ENCODE measurements at places on chromosomes 2 and 18.

DNA sequence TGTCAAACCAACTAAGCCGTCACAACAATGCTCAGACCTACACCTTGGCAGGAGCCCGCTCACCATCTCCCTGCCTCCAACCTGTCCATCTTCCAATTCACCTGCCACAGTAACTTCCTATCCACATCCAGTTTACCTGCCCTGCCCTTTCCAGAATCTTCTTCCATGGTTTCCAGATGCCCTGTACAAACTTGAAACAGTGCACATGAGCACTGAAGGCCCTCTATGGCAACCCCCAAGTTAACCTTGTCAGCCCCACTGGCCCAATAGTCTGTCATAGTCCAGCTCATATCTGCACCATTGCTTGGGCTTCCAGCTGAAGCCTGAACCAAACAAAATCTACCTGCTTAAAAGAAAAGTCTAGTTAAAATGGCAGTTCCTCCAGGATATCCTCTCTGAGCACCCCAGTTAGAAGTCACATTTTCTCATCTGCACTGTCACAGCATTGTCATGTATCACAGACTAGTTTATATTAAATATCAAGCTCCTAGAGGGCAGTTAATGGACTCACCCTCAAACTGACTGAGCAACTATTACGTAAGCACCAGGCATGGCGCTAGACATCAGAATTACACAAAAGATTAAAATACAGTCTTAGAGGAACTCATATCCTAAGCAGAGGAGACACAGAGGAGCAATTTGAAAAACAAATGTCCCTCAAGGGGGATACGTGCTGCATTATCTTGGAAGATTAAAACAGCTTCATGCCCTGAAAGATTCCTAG is 11.6 kb downstream of the NFE2L2 start:
- peak; percentile 32 for DNase-seq

DNA sequence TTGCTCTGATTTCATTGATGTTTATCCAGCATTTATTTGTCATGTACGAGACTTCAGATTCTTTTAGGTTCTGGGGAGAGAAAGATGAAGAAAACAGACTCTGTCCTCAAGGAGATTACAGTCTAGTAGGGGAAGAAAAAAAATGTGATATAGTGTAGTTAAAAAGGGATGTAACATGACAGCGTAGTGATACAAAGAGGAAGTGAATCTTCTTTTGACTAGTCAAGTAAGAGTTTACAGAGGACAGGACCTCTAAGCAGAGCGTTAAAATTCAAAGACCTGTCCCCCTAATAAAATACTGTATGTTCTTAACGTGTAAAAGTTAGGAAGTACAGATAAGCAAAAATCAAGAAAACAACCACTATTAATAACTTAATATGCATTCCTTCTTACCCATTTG is 47.7 kb downstream of the NCOA1 start:
- DNase-seq, result no peak

DNA sequence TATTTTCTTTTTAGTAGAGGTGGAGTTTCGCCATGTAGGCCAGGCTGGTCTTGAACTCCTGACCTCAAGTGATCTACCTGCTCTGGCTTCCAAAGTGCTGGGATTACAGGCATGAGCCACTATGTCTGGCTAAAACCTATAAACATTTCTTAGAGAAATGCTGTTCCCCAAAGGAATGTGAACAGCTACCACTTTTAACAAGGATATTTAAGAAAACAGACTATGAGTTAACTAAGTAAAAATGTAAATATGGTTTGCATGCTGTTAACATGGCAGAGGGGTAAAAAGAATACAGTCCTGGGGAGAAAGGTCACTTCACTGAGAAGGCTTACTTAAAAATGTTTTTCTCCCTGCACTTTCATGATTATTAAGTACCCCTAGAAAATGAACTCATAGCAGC is 57.1 kb downstream of the SLC16A14 start:
- peak; percentile 57 for DNase-seq

DNA sequence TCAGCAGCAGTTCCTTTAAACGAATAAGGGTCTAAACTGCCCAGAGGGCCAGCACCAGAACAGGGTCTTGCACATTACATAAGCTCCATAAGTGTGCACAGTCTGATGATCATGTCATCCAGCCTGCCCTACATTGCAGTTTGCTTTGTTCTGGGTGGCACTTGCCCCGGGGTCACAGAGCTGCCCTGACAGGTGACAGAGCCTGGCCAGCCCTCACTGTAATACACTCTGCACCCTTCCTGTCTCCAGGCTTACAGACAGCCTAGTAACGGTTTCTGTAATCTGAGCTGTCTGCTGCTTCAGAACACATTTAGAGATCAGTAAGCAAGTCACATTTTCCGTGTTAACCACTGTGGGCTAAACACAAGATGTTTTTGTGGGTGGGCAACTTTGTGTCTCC is 213.3 kb downstream of the FAM210A start:
- DNase-seq, result peak; percentile 25

DNA sequence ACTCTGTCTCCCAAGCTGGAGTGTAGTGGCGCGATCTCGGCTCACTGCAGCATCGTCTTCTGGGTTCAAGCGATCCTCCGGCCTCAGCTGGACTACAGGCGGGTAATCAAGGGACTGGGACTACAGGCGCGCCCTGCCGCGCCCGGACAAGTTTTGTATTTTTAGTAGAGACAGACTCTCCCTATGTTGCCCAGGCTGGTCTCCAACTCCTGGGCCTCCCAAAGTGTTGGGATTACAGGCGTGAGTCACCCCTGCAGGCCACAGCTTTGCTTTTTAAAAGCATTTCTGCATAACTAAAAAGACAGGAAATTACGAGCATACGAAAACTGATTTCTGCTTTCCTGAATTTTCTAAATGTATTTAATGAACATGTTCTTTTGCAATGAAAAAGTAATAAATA is 916 bp upstream of the OSBPL1A start:
- DNase-seq, result peak; percentile 51

DNA sequence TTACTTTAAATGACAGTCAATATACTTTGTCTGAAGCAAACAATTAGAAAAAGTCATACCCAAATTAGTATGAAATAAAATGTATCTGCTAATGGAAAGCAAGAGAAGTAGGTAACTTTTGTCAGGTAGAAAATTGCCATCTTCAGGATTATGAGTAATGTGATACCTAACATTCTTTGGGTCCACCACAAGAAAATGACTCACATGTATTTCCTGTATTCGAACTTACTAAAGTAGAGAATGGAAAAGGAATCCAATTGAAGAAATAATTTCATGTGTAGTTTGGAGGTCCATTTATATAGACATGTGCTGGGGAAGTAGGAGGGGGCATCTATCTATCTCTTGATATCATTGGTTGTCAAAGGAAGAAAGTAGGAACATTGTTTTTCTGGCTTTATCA is 636.2 kb upstream of the CHAC2 start:
- DNase-seq, result peak; percentile 77

DNA sequence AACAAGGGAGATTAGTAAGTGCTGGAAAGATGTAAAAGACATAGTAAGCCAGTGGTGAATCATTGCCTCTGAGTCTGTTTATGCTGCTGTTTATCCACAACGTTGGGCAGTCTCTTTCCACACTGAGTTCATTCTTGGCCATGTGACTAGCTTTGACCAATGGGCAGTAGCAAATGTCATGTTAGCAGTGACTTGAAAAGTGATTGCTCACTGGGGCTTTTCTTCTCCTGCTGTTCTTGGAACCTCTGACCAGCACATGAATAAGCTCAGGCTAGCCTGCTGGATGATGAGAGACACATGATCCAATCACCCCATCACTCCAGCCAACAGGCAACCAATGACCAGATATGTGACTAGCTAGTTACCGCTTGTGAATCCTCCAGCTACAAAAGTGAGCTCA is 360.4 kb downstream of the SLC4A3 start:
- DNase-seq, result peak; percentile 98

- DNase-seq, result peak; percentile 68
Observed at GRCh38 chr2:170361090-170361936, 183.4 kb downstream of the MYO3B start.

- DNase-seq, result no peak
Observed at GRCh38 chr18:76982038-76982437, 150.5 kb downstream of the MBP start.
